ENCODE measurements at places on chromosomes 6 and 20.

- no peak for DNase-seq
Measured at GRCh38 chr6:48229841-48230240, 118.8 kb upstream of the PTCHD4 start.

DNA sequence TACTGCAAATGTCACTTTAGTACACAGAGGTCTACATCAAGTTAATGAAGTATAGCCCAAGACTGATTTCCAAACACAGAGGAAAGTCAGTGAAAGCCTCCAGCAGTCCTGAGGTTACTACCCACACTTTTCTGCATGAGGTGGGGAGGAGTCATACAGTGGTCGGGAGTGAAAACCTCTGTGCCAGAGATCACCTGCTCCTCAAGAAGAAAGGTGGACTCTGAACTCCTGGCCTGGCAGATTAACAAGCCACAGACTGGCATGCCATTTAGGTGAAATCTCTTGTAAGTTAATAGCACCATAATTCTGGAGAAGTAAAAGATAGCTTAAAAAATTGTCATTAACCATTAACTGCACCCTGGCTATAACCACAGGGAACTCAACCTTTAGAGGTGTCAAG is 125.0 kb upstream of the LAMP5 start:
- no peak for DNase-seq

DNA sequence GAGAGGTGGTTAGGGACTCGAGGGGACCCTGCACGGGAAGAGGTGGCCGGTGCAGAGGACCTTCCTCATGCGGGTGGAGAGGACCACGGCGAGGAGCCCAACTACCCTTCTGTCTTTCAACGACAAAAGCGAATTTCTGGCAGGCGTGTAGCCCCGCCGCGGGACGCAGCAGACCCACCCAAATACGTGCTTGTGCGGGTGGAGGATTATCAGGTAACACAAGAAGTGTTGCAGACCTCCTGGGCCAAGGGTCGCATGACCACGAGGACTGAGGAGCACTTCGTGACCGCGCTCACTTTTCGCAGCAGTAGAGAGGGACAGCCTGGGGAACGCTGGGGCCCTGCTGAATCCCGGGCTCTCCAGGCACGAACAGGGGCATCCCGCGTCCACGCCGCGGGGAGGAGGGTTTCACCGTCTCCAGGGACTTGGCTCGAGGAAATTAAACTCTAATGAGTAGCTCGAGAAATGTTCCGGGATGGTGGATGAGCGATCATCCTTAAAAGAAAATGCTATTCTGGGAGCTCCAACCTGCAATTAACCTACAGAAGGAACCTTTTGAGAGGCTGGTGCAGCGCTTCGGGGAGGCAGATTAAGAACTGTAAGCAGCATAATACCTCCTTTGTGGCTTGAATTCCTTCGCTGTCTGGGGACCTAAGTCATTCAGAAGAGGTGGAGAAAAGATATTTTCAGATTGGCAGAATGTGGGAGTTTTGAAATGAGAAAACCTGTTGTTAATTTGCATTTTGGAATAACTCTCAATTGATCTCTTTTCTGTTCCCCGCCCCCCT is 804 bp downstream of the C6orf141 start:
- no peak for DNase-seq

DNA sequence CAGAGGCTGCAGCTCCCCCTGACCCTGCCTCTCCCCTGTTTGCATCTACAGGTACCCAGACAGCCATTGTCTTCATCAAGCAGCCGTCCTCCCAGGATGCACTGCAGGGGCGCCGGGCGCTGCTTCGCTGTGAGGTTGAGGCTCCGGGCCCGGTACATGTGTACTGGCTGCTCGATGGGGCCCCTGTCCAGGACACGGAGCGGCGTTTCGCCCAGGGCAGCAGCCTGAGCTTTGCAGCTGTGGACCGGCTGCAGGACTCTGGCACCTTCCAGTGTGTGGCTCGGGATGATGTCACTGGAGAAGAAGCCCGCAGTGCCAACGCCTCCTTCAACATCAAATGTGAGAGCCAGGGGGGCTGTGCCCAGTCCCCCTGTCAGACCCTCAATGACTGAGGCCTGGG is 42.1 kb upstream of the SRF start:
- no peak for DNase-seq

DNA sequence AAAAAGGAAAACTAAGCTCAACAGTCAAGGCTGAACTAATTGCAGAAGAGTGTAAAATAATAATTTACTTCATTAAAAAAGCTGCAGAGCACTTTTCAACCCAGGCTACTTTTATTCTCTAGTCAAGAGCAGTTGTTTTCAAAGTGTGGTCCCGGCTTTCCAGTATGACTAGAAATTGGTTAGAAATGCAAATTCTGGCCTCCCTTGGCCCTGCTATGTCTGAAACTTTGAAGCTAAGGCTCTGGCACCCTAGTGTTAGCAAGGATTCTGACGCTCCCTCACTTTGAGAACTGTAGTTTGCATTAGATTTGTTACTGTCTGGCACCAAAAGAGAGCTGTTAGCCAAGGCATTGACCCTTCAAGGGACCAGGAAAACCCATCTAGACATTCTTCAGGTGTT is 9.5 kb upstream of the NXT1 start:
- no peak for DNase-seq

DNA sequence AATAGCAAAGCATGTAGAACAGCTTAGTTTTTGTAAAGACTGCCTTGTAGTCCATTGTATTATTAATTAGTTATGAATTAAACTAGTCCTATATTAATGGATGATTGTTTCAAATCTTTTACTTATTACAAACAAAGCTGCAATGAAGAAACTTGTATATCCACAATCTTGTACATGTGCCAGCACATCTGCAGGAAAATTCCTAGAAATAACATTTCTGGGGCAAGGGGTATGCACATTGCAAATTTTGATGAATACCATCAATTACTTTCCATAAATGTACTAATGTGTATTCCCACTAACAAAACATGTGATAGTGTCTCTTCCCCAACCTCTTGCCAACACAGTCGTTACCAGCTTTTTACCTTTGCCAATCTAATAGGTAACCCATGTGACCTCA is 73.6 kb upstream of the AKAP12 start:
- no peak for DNase-seq

Measured in activated CD4-positive, alpha-beta T cell treated with anti-CD3 and anti-CD28 coated beads for 4 hours (primary cell).